Hair follicular keratinocyte (primary cell): ENCODE measurements at places on chromosomes 2 and 18. TPM values are rescaled to one million over a fixed set of nuclear protein-coding genes. Genes with fewer than 3 reads are reported as not detected.

CPO gene
- not detected in 2 replicates for total RNA-seq

VWA3B gene
- total RNA-seq: 0.08 and 0.16 TPM in 2 replicates

CCDC178 gene
- total RNA-seq: not detected in 2 replicates

ABCA12 gene
- total RNA-seq: 2.7 and 6.6 TPM in 2 replicates

ALPP gene
- not detected in 2 replicates for total RNA-seq

LRRC30 gene
- not detected in 2 replicates for total RNA-seq

CREG2 gene
- 0.31 and 0.53 TPM in 2 replicates for total RNA-seq

DYSF gene
- total RNA-seq: 0.57 and 1.3 TPM in 2 replicates

HRH4 gene
- 0.08 TPM in 1 of 2 replicates, not detected in the other for total RNA-seq

RSAD2 gene
- not detected in 2 replicates for total RNA-seq

TSPYL6 gene
- not detected in 2 replicates for total RNA-seq

BBS5 gene
- 2.7 and 3.4 TPM in 2 replicates for total RNA-seq

AQP12A gene
- not detected in 2 replicates for total RNA-seq

SP100 gene
- total RNA-seq: 42.9 and 53.1 TPM in 2 replicates

TUBA4B gene
- not detected in 2 replicates for total RNA-seq

GALR1 gene
- total RNA-seq: not detected in 2 replicates

GCC2 gene
- total RNA-seq: 4.1 and 6.0 TPM in 2 replicates

STPG4 gene
- not detected in 2 replicates for total RNA-seq

ARHGEF33 gene
- 0.08 TPM in 1 of 2 replicates, not detected in the other for total RNA-seq

OTOS gene
- total RNA-seq: not detected in 2 replicates

MAPRE3 gene
- 2.6 and 6.9 TPM in 2 replicates for total RNA-seq

REG3G gene
- total RNA-seq: not detected in 2 replicates

ASB18 gene
- total RNA-seq: not detected in 2 replicates

SMYD1 gene
- not detected in 2 replicates for total RNA-seq

DCDC2C gene
- total RNA-seq: not detected in 2 replicates

PHLPP1 gene
- total RNA-seq: 6.9 and 7.7 TPM in 2 replicates

ACMSD gene
- not detected in 2 replicates for total RNA-seq

GCG gene
- total RNA-seq: not detected in 2 replicates

GPR155 gene
- total RNA-seq: 1.7 and 2.0 TPM in 2 replicates

FAM117B gene
- total RNA-seq: 2.7 and 3.9 TPM in 2 replicates

CROCC2 gene
- total RNA-seq: not detected in 2 replicates

RNF149 gene
- 49.5 and 56.1 TPM in 2 replicates for total RNA-seq

SATB2 gene
- total RNA-seq: 0.30 and 0.78 TPM in 2 replicates

CTAGE1 gene
- not detected in 2 replicates for total RNA-seq

CYS1 gene
- total RNA-seq: 1.3 and 4.1 TPM in 2 replicates

ABCG8 gene
- total RNA-seq: not detected in 2 replicates

KCNG2 gene
- not detected in 2 replicates for total RNA-seq

MROH2A gene
- 0.38 TPM in 1 of 2 replicates, not detected in the other for total RNA-seq

NXPH2 gene
- total RNA-seq: 0.27 TPM in 1 of 2 replicates, not detected in the other

ZSWIM2 gene
- not detected in 2 replicates for total RNA-seq

CFC1 gene
- not detected in 2 replicates for total RNA-seq

TTN gene
- total RNA-seq: under 0.01 TPM in 1 of 2 replicates, not detected in the other

UPP2 gene
- total RNA-seq: not detected in 2 replicates

STK36 gene
- 9.0 and 10.9 TPM in 2 replicates for total RNA-seq

SGPP2 gene
- 0.08 TPM in 2 replicates for total RNA-seq

CAD gene
- 33.9 and 59.3 TPM in 2 replicates for total RNA-seq

GPC1 gene
- 122 and 162 TPM in 2 replicates for total RNA-seq

MDH1B gene
- 0.16 TPM in 1 of 2 replicates, not detected in the other for total RNA-seq

ITPRIPL1 gene
- total RNA-seq: 0.55 and 1.0 TPM in 2 replicates

SP9 gene
- not detected in 2 replicates for total RNA-seq

GALNT5 gene
- total RNA-seq: 3.1 and 5.1 TPM in 2 replicates
